ENCODE measurements at places on chromosomes 6 and 20. TPM values are rescaled to one million over a fixed set of nuclear protein-coding genes. Genes with fewer than 3 reads are reported as not detected.

The ADGRB3 gene
- 0.45 TPM for total RNA-seq

The MUC22 gene
- total RNA-seq, result not detected

The ADAT2 gene
- total RNA-seq, result not detected

DNA sequence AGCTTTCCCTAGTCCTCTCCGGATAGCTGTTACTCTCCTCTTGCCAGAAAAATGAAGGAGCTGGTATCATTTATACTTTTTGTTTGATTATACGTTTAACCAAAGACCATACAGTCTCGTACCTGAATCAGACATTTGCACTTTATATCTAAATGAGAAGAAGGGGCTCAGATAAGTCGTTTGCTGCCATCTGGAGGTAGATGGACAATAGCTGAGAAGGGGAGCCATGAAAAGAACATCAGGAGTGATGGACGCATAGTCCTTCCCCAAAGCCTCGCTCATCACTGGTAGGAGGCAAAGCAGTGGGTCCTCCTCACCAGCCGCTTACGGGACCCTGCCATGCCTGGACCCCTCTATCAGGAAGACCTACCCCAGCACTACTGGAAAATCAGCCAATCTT is 45.4 kb downstream of the RPF2 start:
- no peak for DNase-seq
- H3K4me3 ChIP-seq, result no peak overlapping the region
- H3K36me3 ChIP-seq, result peaks cover 45% of the 10 kb centered on the region
- H3K4me1 ChIP-seq, result no peaks in the 10 kb centered on the region
- no peaks in the 10 kb centered on the region for H3K27me3 ChIP-seq
- H3K27ac ChIP-seq, result no peak overlapping the region

DNA sequence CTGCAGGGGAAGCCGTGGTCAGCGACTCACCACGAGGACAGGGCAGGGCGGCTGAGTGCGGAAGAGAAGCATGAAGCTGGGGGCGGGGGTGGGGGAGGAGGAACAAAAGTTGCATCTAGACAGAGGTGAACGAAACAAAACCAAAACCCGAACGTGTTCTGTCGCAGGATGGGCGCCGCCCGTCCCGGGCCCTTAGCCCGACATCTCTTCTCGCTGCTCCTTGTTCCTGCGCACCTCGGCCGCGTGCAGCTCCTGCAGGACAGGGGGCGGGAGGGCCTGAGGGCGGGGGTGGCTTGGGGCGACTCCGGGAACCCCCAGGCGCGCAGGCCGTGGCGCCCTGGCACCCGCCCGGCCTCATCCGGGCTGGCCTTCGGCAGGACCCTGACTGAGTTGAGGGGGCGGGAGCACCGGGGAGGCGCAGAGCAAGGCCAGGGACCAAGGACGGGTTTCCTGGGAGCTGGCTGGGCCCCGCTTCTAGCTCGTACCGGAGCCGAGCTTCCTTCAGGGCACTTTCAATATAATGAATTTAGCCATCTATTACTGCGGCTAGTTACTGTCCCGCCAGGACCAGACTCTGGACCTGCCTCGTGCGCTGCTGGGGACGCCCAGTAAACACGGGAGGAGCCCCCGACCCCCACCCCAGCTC is 12.0 kb downstream of the STMN3 start:
- H3K4me3 ChIP-seq, result peak overlapping the region; percentile 63
- H3K4me1 ChIP-seq, result peaks cover 8% of the 10 kb centered on the region
- DNase-seq, result no peak

- no peaks in the 10 kb centered on the region for H3K36me3 ChIP-seq
- H3K27ac ChIP-seq, result no peak overlapping the region
- peaks cover 22% of the 10 kb centered on the region for H3K4me1 ChIP-seq
- no peak for DNase-seq
- no peak overlapping the region for H3K4me3 ChIP-seq
- H3K27me3 ChIP-seq, result no peaks in the 10 kb centered on the region
Observed at GRCh38 chr6:55011034-55011433, 163.3 kb upstream of the HCRTR2 start.

- no peaks in the 10 kb centered on the region for H3K36me3 ChIP-seq
- no peaks in the 10 kb centered on the region for H3K4me1 ChIP-seq
- H3K27me3 ChIP-seq, result no peaks in the 10 kb centered on the region
- DNase-seq, result no peak
Observed at GRCh38 chr6:139277587-139277986, 14.2 kb downstream of the TXLNB start.

DNA sequence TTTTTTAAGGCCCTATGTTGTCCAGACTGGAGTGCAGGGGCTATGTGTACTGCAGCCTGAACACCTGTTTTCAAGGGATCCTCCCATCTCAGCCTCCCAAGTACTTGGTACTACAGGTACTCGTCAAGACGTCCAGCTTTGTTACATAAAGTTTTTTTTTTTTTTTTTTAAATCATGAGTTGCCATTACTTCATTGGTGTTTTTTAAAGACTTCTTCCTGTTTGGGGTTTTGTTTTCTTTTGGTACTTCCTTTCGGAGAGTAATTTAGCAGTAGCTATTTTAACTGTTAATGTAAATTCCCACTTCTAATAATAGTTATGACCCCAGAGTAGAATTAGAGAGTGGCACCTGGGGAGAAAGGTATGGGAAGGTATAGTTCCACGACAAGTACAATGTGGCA is 10.5 kb downstream of the ZNFX1 start:
- H3K4me3 ChIP-seq, result no peak overlapping the region
- DNase-seq, result no peak
- H3K4me1 ChIP-seq, result peaks cover 17% of the 10 kb centered on the region

DNA sequence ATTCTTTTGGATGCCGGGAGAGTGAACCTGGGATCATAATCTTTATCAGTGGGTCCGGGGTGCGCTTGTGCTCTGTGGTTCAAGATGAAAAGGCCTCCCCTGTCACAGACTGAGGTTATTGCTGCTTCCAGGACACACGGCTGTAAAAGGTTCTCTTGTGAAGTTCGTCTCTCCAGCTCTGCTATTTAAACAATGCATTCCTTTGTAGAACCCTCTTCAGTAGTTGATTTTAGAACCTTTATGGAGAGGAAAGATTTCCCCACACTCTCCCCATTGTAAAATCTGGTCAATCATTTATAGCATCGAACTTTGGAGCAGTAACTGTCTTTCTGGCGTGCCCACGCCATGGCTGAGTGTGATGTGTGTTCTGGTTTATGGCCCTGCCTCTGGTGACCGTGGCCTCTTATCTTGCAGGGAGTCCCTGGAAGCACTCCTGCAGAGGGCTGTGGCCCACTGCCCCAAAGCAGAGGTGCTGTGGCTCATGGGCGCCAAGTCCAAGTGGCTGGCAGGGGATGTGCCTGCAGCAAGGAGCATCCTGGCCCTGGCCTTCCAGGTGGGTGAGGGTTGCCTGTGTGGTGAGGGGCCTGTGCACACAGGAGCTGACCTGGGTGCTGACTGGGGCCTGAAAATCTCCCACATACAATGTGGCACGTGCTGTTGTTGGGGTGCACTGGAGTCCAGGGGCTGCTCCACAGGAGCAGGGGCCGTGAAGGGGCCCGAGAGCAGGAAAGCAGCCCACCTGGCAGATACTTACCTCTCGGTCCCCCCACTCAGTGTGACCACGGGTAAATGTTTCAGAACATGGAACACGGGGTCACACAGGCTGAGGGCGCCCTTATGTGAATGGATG is 11.6 kb upstream of the C20orf204 start:
- H3K36me3 ChIP-seq, result peaks cover 95% of the 10 kb centered on the region
- no peaks in the 10 kb centered on the region for H3K27me3 ChIP-seq
- no peak overlapping the region for H3K4me3 ChIP-seq
- H3K4me1 ChIP-seq, result no peaks in the 10 kb centered on the region
- H3K27ac ChIP-seq, result no peak overlapping the region

GRCh38 chr6:90068703-90069523 is 174.6 kb downstream of the GJA10 start:
- no peak overlapping the region for H3K4me3 ChIP-seq
- DNase-seq, result no peak
- H3K36me3 ChIP-seq, result no peaks in the 10 kb centered on the region

DNA sequence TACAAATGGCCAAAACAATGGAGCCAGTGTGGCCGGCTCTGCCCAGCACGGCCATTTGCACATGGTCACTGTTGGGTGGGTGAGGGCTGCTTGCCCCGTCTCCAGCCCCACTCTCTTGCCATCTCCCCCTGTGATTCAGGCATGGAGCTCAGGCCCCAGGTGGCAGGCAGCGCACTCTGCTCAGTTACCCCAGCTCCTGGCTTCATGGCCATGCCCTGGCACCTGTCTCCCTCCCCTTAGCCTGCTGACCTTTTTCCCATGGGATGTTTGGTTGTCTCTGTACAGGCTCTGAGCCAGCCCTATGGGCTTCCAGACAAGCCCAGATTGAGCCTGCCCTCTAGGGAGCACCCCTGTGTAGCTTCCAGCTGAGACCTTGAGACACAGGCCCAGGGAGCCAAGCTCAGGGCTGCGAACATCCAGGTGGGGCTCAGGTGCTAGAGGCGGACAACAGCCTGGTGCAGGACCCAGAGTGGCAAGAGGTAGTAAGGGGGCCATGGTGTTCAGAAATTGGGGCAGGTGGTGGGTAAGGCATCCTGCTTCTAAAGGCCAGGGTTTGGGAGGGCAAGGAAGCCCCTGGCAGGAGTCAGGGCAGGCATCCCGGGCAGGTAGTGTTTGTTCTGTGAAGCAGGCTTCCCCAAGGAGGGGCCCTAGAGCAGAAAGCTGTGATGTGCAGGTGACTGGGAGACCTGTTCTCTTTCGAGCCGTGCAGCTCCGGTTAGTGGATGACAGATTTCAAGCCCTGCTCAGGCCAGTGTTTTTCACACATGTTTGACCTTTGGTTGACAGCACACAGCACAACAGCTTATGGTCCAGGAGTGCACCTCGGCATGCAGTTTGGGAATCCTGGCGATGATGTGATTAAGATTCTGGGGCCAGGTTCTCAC is 17.7 kb downstream of the SYNJ2 start:
- no peaks in the 10 kb centered on the region for H3K27me3 ChIP-seq
- H3K36me3 ChIP-seq, result no peaks in the 10 kb centered on the region
- DNase-seq, result peak; percentile 42
- H3K27ac ChIP-seq, result no peak overlapping the region
- H3K4me1 ChIP-seq, result peaks cover 34% of the 10 kb centered on the region

DNA sequence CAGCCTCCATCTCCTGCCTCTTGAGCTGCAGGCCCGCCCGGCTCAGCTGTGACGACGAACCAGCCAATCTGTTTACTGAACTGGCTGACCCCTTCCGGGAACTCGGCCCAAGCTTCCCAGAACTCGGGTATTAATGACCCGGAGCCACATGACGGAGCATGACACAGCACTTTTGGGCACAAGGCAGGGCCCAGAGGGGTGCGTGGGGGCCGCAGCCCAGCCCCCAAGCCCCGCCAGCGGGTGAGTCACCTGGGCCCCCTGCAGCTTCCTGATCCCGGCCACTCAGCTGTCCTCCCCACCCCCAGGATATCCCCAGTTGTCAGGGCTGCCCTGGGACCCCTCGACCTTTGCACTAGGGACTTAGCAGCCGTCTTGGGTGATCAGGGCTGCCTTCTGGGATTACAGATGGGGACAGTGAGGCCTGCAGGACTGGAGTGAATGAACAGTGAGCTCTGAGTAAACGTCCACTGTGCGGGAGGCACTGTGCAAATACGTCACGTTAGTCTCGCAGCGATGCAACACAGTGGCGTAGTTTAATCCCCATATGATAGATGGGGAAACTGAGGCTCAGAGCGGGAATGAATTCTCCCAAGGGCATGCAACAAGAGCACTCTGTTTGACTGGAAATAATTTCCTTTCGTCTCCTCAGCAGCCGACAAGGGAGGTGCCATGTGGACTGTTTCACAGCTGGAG is 102.1 kb downstream of the CEBPB start:
- peaks cover 50% of the 10 kb centered on the region for H3K4me1 ChIP-seq
- DNase-seq, result peak; percentile 91
- no peaks in the 10 kb centered on the region for H3K36me3 ChIP-seq
- H3K4me3 ChIP-seq, result no peak overlapping the region
- no peaks in the 10 kb centered on the region for H3K27me3 ChIP-seq

GRCh38 chr20:20331817-20332216 is 36.1 kb upstream of the INSM1 start:
- no peaks in the 10 kb centered on the region for H3K4me1 ChIP-seq
- no peaks in the 10 kb centered on the region for H3K27me3 ChIP-seq

DNA sequence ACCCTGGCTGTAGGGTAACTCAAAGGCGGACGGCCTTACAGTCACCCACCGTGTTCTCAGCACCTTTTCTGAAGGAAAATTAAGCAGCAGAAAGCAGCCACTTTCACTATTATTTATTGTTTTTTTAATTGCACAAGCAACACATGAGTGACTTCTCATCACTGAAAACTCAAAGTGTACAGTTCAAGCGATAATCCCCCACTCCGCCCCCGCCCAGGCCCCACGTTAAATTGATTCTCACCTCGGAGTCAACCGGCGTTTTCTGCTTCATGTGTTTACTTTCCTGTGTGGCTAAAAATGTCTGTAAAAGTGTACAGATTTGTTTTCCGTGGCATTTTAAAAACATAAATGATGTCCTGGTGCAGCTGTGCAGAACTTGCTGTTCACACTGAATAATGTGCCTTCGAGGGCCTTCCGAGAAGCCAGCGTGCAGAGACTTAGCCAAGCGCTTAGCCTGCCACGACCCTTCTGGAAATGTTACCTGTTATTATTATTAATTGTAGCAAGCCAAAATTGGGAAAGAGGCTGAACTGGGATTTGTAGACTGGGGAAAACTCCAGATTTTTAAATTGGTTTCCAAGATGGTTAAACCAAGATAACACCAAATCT is 335.7 kb downstream of the CDH4 start:
- DNase-seq, result no peak
- H3K36me3 ChIP-seq, result no peaks in the 10 kb centered on the region
- no peaks in the 10 kb centered on the region for H3K4me1 ChIP-seq
- no peak overlapping the region for H3K4me3 ChIP-seq
- H3K27me3 ChIP-seq, result no peaks in the 10 kb centered on the region

- peaks cover 6% of the 10 kb centered on the region for H3K36me3 ChIP-seq
- DNase-seq, result no peak
- no peak overlapping the region for H3K4me3 ChIP-seq
- H3K4me1 ChIP-seq, result no peaks in the 10 kb centered on the region
Observed at GRCh38 chr20:25526446-25526845, 58.9 kb downstream of the NINL start.

DNA sequence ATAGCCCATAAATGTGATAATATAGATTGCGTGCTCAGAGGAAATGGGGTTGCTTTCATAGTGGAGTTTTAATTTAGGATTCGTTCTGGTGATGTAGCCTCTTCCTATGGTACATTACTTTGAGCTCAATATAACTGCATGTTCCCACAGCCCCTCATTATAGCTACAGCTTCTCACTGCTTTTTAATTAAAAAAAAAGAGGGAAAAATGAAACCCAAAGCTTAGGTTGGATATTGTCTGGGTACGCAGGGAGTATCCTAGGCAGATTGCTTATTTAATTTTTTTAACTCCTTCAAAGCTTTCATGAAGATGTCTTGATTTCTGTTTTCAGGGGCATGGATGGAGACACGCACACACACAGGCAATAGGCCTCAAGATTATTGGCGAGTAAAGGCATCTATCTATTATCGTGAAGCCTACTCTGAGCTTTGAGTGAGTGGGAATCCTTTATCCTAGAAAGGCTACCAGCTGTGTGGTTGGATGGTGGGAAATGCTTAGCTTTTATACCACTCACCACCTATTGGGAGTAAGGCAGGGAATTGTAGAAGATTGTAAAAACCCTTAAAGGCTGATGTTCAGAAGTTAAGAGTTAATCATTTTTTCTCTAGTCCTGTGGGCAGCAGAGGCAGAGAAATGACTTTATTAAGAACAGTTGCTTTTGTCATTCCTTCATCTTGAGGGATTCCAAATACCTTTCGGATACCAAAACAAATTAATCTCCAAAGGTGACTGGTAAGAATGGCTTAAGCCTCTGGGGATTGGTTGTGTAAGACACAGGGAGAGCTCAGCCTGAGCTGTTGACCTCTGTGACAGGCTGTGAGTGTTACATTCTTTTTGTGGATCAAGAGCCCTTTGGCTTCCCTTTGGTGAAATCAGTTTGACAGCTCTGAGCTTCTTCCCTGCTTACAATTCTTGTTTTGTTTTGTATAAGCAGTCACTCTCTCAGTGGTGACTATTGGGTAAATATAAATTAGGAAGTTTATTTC is 33.4 kb downstream of the CTNNBL1 start:
- H3K27ac ChIP-seq, result no peak overlapping the region
- H3K36me3 ChIP-seq, result no peaks in the 10 kb centered on the region
- DNase-seq, result no peak
- H3K27me3 ChIP-seq, result no peaks in the 10 kb centered on the region

Measured in stomach (tissue), 19 donors.